ENCODE measurements at places on chromosomes 13 and 19.

- no peak for DNase-seq
These were observed 144.1 kb upstream of the TRPC4 start for GRCh38 chr13:38013676-38014075.

DNA sequence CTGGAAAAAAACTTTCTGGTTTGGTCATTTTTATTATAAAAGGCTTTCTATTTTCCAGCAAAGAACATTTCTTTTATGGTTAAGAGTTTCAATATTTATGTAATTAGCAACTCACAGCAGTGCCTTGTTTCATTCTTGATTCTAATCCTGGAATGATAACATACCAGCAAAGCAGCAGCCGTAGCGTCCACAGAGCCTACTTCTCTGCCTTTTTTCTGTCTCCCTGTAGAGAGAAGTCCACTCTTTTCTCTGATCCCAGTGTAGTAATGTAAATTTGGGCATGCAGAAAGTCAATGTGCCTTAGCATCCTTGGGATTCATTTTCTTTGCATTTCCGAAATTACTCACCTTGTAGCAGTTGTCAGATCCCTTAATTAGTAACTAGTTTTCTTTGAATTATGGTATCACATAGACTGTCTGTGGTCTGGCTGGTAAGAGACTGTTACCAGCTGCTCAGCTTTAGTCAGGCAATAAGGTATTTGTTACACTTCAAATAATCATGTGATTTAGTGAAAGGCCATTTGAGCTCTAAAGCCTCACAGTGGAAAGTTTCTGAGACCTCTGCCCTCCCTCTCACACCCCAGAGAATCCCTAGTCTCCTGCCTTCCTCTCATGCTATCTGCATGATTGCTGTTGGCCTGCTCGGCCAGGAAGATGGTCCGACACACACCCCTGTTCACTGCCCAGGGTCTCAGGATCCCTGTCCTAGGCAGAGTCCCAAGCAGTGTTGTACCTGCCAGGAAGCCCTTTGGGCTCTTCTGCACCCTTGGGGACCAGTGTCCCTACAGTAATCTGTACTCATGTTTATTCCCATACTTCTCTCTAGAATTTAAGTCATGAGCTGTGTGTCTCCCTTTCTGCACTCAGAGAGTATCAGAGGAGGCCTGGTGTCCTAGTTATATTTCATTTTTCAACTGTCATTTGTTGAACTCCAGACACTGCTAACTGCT lies 86.3 kb downstream of the LRCH1 start:
- DNase-seq, result no peak

GRCh38 chr13:65857942-65858565 lies 1372.1 kb downstream of the PCDH9 start:
- no peak for DNase-seq

DNA sequence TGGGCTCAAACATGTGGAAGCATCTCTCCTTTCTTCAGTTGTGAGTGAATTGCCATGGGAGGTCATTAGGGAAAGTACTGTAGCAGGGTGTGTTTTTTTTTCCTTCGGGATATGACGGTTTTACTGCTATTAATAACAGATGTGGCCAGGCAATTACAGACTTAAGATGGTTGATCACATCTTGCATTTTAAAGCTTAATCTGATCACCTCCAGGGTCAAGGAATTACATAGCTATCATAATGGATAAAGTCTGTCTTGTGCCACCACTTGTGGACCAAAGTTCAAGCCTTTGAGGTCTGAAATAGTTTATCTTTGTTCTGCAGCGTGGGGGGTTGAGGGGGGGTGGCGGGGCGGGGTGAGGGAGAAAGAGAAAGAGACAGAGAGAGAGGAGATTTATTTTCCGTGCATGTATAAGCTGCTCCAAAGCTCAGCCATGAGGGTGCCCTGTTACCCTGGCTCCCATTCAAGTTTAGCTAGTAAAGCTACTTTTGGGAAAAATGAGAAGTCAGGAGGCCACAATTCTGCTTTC lies 5.5 kb upstream of the SERP2 start:
- DNase-seq, result no peak

- DNase-seq, result peak; percentile 67
These were observed 6.0 kb downstream of the TEKTIP1 start for GRCh38 chr19:3544742-3545668.

- DNase-seq, result peak; percentile 43
These were observed 9.4 kb downstream of the FOSB start for GRCh38 chr19:45477186-45477585.

GRCh38 chr13:41603917-41604316 lies 146.6 kb downstream of the RGCC start:
- peak; percentile 70 for DNase-seq

GRCh38 chr13:104769545-104769944 lies 1703.3 kb upstream of the SLC10A2 start:
- DNase-seq, result no peak

- DNase-seq, result no peak
These were observed 10.2 kb downstream of the TICAM1 start for GRCh38 chr19:4821265-4821664.

- DNase-seq, result no peak
These were observed 107.2 kb downstream of the FNDC3A start for GRCh38 chr13:49082653-49083536.

DNA sequence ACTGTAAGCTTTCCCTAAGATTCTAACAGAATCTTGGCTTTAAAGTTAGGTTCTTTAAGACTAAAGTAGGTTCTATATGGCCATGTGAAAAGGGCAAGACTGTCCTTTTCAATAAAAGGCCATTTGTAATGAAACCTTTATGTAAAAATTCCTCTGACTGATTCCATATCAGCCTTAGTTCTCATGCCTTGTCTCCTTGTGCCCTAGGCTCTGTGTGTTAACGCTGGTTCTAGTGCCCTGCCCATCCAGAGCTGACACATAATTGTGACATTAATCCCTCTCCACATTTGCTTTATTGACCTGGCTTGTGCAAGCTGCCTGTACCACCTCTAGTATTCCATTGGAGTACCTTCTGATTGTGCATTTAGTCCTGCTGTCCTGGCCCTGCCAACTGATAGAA lies 28.2 kb downstream of the CYSLTR2 start:
- no peak for DNase-seq

DNA sequence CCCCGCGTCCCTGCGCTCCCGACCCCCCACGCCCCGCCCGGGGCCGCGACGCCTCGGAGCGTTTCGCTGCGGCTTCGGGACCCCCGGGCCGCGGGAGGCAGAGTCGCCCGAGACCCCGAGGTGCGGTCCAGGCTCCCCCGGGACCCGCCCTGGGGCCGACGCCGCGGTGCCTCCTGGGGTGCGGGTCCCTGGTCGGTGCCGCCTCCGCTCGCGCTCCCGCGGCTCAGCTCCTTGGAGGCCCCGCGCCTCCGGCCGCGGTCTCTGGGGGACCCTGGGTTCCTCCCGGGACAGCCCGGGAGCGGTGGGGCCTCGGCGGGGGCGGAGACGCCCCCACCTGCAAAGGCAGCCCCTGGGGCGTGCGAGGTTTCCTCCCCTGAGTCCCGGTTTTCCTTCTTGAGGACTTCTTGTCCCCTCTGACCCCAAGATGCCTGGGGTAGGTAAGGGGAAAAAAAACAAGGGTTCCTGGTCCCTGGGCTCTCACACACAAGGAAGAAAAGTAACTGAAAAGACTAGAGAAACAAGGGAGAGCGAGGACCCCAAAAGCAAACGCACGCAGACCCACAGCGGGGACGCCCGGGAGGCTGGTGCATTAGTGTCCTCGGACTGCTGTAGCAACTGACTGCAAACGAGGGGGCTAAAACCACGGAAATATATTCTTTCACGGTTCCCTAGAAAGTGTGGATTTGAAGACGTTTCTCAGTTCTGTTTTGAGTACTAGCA lies 740 bp downstream of the ZNF555 start:
- peak; percentile 25 for DNase-seq

DNA sequence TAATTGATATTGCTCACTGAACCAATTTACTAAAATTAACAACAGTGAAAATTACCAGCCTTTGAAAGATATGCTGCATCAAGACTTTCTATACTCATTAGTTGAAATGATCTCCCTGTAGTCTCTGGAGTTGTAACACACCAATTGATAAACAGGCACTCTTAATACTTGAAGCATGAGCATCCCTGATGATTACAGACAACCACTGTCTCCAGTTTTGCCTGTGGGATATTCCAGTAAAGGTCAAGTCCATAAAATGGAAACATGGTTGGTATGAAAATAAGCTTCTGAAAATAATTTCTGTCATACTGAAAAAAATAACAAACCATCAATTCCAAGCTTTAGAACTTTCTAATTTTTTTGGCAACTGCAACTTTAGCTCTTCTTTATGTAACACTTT lies 405.8 kb downstream of the SPRY2 start:
- DNase-seq, result no peak

- peak; percentile 98 for DNase-seq
These were observed at the start of gene POLR2E for GRCh38 chr19:1094978-1095701. Gene POLR2E (minus strand): TSS chr19:1095375. CDS start chr19:1095315, 60 bp downstream.

GRCh38 chr13:51731759-51732158 lies 72.2 kb downstream of the DHRS12 start:
- peak; percentile 24 for DNase-seq

DNA sequence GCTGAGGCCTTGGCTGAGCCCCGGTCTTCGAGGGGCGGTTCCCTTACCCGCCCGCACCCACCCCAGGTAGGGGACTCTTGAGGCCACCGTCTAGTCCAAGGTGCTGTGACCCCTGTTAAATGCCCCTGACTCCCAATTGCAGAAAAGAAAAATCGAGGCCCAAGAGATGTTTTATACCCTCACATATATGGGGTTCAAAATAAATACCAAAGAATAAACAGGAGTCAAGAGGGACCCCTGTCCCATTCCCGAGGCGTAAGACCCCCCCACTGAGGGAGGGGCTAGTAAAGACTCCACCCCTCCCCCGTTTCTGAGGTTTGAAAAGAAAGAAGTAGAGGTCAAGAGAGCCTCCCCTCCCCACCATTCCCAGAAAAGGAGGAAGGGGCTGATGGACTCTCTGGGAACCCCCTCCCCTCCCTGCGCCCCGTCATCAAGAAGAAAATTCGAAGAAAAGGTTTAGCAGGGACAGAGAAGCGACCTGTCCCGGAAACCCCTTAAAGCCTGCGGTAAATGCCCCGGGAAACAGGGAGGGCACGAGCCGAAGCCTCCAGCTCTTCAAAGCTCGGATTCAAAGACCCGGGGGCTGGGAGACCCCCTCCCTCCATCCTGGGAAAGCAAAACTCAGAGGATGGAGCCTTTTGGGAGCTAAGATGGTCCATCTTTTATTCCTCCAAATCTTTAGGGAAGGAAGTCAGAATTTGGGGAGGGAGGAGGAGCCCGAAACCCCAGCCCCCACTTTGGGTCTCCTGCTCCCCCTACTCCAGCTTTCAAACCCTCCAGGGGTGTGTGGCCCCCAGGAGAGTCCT lies 755 bp upstream of the RAB3A start:
- DNase-seq, result peak; percentile 90

- no peak for DNase-seq
These were observed 2.4 kb downstream of the LIN7B start for GRCh38 chr19:49116544-49116943.

DNA sequence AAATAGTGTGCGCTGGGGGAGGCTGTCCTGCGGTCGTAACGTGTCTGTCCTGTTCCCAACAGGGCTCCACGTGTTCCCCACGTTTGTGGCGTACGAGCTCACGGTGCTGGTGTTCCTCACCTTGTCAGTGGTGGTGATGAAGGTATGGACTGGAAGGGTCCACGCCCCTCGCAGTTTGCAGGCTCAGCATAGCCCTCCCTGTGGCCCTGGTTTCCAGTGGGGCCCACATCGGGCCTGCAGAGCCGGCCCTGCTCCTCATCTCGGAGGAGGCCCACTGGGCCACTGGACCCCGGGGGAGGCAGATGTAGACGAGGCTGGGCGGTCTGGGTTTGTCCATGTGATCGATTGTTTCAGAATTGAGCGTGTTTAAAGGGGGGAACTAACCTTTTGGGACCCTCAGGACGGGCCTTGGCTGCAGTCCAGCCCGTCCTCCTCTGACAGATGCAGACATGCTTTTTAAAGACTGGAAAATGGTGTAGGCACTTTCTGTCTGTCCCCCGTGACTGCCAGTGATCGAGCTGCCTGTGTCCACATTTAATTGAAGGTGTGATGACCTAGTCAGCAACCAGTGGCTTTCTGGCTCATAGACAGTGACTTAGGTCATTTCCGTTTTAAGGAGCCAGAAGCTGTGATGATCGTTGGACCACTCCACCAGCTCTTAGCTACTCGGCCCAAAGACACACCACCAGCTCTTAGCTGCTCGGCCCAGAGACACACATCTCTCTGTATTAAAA lies 37.1 kb upstream of the TFDP1 start:
- DNase-seq, result no peak

GRCh38 chr19:55400281-55401087 lies 7.1 kb downstream of the UBE2S start:
- no peak for DNase-seq

DNA sequence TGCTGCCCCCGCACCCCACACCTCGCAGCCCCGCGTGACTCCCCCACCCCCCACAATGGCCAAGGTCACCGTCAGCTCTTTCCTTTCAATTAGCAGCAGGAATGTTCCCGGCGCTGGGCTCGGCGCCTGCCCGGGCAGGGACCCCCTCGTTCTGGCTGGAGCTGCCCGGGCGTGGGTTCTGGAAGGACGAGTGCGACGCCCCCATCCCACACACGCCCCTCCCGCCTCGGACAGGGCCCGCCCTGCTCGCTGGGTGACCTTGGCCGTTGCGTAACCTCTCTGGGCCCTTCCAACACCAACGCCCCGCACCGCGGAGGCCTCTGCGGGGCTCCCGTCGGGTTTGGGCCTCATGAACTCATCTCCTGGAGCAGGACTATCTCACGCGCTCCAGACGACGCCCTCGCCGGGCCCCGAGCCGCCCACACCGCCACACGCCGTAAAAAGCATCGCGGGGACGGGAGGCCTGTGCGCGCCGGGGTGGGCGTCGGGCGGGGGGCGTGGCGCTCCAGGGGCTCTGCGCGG lies 10.3 kb downstream of the PALM start:
- no peak for DNase-seq

DNA sequence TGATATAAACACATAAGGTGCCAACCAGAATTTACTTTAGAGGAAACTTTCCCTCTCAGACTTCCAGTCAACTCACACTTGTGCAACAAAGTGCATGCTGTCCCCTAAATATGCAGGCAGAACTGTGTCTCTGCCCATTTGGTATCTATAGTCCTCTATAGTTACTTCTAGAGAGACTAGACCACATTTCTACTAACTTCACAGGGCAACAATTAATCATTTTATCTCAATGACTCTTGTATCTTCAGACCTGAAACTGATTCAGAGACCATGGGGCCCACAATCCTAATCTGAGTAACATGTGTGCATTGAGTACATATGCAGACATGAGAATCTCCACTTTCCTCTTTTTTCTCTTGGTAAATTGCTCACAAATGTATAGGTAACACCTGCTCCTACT lies 158.1 kb downstream of the ZNF486 start:
- DNase-seq, result no peak

GRCh38 chr13:24709186-24709913 lies 29.1 kb downstream of the ATP12A start:
- DNase-seq, result no peak

- no peak for DNase-seq
These were observed 12.6 kb downstream of the XRCC1 start for GRCh38 chr19:43562698-43563241.

DNA sequence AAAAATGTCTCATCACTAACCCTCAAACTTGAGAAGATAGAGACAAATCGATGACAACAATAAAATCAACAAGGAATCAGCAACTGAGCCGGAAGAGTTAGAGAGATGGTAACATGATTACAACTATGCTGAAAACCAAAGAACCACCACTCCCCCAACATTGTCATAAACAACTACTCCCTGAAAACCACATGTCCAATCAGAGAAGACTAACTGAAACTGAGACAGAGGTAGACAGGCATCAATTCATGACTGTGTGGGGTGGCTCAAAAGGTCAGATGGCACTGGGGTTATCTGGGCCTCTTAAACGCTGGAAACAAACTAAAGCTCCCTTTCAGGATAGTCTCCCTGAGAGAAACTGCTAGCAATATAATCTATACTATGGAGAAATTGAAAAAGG lies 488.8 kb downstream of the KCTD12 start:
- DNase-seq, result no peak
